ENCODE measurements at places on chromosomes 2 and 18.

GRCh38 chr2:113178891-113179290 lies 5.1 kb downstream of the PSD4 start:
- DNase-seq: no peak

DNA sequence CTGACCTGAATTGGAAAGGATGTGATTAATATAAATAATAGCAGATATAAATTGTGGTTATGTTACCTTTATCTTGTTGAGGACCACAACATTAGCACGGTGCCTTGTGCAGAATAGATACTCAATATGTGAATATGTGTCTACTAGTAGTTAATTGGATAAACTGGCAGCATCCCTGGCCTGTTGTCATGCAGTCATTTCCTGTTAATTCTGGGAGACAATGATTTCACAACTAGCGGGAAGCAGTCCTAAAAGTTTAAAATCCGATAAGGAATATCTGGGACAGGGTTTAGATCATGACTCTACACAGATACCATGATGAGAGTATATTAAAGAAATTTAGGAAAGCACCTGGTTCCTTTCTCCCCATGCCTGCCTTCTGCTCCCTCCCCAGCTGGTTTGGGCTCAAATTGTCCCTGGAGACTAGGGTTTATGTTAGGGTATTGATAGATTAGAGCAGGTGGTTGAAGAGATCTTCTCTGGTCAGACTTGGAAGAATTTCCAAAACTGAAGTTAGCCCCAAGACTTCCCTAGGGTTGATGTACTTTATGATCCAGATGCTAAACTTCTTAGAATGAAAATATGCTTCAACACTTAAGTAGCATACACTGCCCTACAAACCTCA lies 32.8 kb downstream of the CYBRD1 start:
- DNase-seq: no peak

DNA sequence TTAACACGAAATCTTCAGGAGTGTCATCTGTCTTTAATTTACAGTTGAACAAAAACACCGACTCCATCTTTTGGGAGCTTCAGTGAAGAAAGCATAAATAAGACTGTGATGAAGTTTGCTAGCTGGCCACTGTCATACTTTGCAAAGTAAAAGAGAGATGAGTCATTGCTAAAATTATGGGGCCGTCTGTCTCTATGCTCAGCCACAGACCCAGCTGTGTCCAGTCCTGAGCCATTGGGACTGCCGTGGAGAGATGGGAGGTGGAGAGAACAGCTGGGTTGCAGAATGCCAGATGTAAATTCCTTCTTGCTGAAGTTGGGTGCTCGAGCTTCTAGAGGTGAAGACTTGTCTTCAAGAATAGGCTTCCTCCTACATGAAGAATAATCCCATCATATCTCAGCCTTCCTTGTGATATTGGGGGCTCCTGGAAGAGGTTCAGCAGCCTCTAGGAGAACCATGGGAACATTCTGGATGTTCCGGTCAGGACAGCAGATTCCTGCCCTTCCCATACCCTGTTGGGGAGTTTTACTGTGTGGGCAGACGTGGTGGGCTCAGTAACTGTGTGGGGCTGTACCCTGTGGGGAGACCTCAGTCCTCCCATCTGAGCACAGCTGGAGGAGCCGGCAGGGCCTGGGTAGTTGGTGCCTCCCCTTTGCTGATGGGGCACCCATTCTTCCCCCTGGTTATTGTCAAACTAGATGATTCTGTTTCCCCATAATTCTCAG lies 71.1 kb downstream of the LDLRAD4 start:
- no peak for DNase-seq

DNA sequence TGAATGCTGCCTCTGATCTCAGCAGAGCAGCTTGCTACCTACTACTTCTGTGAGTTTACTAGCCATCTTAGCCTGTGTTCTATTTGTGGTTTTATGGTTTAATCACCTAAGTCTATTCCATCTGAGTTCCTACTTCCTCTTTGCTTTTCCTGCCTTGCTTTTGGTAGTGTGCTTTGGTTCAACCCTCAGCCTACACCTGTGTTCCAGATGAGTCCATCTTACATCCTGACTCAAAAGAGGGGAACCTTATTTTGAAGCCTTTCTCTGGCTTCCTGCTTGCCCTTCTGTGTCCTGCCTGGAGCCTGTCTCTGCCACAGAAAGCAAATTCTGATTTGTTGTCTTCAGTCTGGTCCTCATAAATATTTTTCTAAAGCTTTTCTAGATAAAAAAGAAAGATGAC lies 530.3 kb upstream of the MEX3C start:
- no peak for DNase-seq

- no peak for DNase-seq
These were observed 91.5 kb upstream of the NRP2 start for GRCh38 chr2:205590759-205591158.

DNA sequence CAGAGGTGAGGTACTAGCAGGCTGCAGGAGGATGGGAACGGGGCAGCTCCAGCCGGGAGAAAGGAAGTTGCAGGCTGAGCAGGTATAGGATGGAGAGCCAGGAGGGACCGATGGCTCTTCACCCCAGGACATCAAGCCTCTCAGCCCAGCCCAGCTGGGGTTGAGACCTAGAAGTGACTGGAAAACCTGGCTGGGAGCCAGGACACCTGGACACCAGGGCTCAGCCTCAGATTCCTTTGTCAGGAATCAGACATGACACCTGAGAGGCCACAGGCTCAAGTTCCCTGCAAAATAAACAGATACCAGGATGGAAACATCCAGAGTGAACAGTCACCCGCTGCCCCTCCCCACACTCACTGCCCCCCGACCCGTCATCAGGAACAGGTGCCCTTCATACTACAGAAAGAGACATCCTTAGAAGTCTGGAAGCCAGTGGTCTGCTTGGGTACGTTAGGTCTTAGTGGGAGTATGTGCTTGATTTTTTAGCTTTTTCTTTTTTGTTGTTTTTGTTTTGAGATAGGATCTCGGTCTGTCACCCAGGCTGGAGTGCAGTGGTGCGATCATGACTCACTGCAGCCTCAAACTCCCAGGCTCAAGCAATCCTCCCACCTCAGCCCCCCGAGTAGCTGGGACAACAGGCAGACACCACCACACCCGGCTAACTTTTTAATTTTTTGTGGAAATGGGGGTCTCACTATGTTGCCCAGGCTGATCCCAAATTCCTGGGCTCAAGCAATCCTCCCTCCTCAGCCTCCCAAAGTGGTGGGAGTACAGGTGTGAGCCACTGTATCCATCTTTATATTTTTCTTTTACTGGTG lies 95.7 kb upstream of the STPG4 start:
- no peak for DNase-seq

DNA sequence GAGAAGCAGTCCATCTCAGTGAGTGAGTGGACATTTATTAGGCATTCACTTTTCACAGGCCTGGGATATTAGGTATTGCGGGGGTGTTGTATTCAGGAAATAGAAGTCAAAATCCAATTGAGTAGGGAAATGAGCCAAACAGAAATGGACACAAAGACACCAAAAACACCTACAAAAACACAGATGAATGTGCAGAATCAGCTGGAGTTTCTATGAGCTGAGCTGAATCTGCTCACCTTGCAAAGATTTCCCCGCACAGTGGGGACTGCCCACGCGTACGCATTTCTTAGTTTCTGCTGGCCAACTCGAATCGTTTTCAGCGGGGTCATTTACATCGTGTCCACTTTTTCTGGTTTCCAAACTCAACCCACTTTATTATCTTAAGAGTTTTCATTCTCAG lies 160.0 kb downstream of the BCL2 start:
- DNase-seq: no peak

- no peak for DNase-seq
These were observed 71.8 kb upstream of the SEC11C start for GRCh38 chr18:59067873-59068272.

GRCh38 chr2:27149570-27150405 lies 984 bp downstream of the TCF23 start:
- no peak for DNase-seq

DNA sequence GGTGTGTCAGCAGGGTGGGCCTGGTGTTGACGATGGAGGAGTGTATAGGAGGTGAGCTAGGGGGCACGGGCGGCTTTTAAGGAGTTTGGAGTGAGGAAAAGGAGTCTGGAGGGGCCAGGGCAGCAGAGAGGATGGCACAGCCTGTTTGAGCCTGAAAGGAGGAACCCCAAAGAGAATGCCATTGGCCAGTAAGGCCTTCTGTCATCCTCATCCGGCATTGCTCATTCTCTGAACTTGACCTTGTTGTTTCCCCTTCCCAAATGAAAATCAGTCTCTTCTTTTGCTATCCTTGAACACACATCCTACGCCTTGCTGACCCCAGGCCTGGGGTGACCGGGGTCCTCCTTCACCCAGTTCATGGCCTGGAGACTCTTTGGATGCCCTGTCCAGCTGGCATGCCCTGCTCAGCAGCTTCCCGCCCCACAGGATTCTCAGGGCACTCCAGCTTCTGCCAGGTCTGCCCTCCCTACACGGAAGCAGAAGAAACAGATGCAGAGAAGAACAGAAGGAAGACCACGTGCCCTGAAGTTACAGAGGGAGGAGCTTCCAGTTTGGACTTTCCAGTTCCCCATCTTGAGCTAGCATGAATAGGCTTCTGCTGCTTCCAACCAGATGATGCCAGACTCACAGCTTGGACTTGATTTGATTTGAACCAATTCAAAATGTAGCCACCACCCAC lies 20.5 kb upstream of the KIF3C start:
- DNase-seq: no peak

- DNase-seq: no peak
These were observed 278.5 kb downstream of the AFF3 start for GRCh38 chr2:99863903-99864270.

DNA sequence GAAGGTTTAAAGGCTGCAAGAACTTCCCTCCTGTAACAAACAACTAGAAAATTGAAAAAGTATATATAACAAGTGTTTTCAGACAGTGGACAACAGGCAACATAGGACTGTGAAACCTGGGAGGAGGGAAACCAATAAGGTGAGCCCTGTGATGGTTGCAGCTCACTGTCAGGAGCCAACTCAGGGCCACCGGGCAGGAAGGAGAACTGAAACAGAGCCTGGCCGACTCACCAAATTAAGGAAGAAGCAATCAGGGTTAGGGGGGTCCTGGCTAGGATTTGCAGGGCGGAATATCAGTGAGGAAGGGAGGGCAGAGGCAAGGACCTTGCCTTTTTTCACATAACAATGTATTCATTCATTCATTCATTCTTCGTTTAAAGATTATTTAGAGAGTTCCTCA lies 21.8 kb upstream of the CNRIP1 start:
- no peak for DNase-seq

GRCh38 chr2:43034921-43035320 lies 191.5 kb downstream of the ZFP36L2 start:
- DNase-seq: no peak

GRCh38 chr2:64212801-64213321 lies 68.6 kb upstream of the PELI1 start:
- no peak for DNase-seq
